Activated CD8-positive, alpha-beta T cell treated with anti-CD3 and anti-CD28 coated beads, Interleukin-2, amount 10 ng/mL, durations not matched to agents 7 days and 5 days (primary cell): ENCODE measurements at places on chromosomes 1 and 21. TPM values are rescaled to one million over a fixed set of nuclear protein-coding genes. Genes with fewer than 3 reads are reported as not detected.

KIF14 gene
- 35.8 TPM for total RNA-seq

S100A12 gene
- not detected for total RNA-seq

DNA sequence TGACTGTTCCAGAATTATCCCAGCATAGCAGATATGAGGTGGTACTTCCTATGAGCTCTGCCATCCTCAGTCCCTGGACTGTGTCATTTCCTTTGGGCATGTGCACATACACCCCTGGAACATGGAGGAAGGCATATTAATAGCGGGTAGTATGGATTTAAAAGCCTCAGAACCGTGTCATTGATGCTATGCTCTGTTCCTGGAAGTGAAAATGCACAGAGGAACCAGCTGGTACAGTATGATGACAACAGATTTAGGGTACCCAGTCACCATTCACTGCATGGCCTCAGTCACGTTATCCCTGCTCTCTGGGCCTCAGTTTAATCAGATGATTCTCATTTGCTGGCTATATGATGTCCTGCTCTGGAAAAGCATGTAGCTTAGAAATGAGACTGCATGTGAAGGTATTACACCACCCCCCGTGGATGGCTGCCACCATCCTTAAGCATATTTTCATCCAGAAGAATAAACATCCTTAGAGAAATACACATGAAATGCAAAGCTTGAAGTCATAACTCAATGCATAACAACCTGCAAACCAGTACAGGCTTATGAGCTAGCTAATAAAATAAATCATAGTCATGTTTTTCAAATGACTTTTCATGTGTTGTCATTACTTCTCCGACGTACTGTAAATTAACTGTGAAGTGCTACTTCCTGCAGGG is 37.8 kb downstream of the SETD4 start:
- no peak overlapping the region for H3K4me3 ChIP-seq
- H3K27me3 ChIP-seq, result no peaks in the 10 kb centered on the region
- no peak for DNase-seq
- H3K4me1 ChIP-seq, result no peaks in the 10 kb centered on the region
- no peaks in the 10 kb centered on the region for H3K36me3 ChIP-seq

DNA sequence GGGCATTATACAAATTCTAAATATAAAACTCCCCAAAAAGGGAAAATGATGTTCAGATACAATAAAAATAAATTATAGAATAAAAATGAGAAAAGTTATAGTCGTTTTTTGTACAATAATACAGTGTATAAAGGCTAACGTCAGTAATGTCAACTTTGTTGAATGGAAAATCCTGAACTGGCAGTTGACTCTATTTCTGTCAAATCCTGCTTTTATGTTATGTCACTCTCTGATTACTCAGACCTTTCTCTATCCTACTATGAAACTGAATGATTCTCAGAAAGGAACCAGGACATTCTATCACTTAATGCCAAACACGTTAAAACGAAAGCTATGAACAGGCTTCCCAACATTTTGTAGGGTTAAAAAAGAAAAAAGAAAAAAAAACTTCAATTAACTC is 636.4 kb downstream of the USP25 start:
- no peaks in the 10 kb centered on the region for H3K27me3 ChIP-seq
- H3K36me3 ChIP-seq, result no peaks in the 10 kb centered on the region
- H3K27ac ChIP-seq, result no peak overlapping the region
- DNase-seq, result no peak
- H3K4me3 ChIP-seq, result no peak overlapping the region

GRCh38 chr1:88204111-88204510 is 480.0 kb upstream of the PKN2 start:
- H3K27ac ChIP-seq, result no peak overlapping the region
- H3K4me1 ChIP-seq, result no peaks in the 10 kb centered on the region
- no peaks in the 10 kb centered on the region for H3K27me3 ChIP-seq

GRCh38 chr1:119040906-119041305 is 52.8 kb upstream of the TBX15 start:
- H3K36me3 ChIP-seq, result no peaks in the 10 kb centered on the region
- H3K27me3 ChIP-seq, result no peaks in the 10 kb centered on the region
- DNase-seq, result no peak

- H3K4me3 ChIP-seq, result no peak overlapping the region
- no peaks in the 10 kb centered on the region for H3K4me1 ChIP-seq
- H3K27me3 ChIP-seq, result peaks cover 46% of the 10 kb centered on the region
- no peaks in the 10 kb centered on the region for H3K36me3 ChIP-seq
- H3K27ac ChIP-seq, result no peak overlapping the region
- no peak for DNase-seq
Observed at GRCh38 chr1:25054526-25055323, 124.6 kb upstream of the RUNX3 start.

GRCh38 chr21:41344146-41344545 is 17.7 kb upstream of the MX2 start:
- DNase-seq, result no peak
- peaks cover 32% of the 10 kb centered on the region for H3K27me3 ChIP-seq
- no peaks in the 10 kb centered on the region for H3K36me3 ChIP-seq
- no peak overlapping the region for H3K27ac ChIP-seq
- H3K4me1 ChIP-seq, result peaks cover 2% of the 10 kb centered on the region

DNA sequence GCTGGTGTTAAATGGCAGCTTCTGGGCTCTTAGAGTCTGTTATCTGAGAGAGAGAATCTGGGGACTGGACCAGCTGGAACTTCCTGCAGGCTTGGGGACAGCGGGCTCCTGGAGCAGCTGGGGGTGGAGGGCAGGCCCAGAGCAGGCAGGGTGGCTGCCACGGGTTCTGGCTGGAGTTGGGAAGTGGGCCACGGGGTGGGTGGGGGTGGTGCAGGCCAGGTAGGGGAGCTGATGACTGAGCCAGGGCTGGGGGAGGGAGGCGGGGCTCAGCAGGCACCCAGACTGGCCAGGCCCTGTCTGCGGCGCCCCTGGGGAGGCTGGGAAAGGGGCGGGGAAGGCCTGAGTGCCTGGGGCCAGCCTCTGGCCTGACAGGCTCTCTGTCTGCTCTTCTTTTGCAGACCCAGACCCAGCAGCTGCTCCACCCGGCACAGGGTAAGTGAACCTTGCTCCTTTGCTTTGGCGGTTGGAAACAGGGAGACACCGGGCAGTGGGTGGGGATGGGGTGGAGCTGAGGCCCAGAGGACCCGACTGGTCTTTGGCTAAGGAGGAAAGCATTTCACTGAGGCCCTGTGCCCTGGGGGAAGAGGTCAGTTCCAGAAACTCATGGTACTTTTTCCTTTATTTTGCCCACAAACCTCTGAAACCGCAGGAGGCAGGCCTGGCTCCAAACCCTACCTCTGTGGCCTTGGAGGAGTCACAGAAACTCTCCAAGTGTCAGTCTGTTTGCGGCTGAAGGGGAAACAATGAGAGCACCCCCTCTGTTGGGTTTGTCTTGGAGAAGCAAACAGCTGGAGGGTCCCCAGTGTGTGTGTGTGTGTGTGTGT is 48.8 kb downstream of the ARHGEF10L start:
- DNase-seq, result no peak
- H3K27me3 ChIP-seq, result no peaks in the 10 kb centered on the region
- no peak overlapping the region for H3K27ac ChIP-seq
- no peaks in the 10 kb centered on the region for H3K36me3 ChIP-seq

- H3K36me3 ChIP-seq, result no peaks in the 10 kb centered on the region
- H3K27me3 ChIP-seq, result peaks cover 12% of the 10 kb centered on the region
Observed at GRCh38 chr1:212675675-212676074, 24.0 kb downstream of the BATF3 start.

GRCh38 chr1:68107771-68108170 is 57.3 kb upstream of the DIRAS3 start:
- H3K4me3 ChIP-seq, result no peak overlapping the region
- H3K36me3 ChIP-seq, result no peaks in the 10 kb centered on the region
- H3K4me1 ChIP-seq, result no peaks in the 10 kb centered on the region
- peaks cover 3% of the 10 kb centered on the region for H3K27me3 ChIP-seq
- no peak for DNase-seq
- no peak overlapping the region for H3K27ac ChIP-seq

DNA sequence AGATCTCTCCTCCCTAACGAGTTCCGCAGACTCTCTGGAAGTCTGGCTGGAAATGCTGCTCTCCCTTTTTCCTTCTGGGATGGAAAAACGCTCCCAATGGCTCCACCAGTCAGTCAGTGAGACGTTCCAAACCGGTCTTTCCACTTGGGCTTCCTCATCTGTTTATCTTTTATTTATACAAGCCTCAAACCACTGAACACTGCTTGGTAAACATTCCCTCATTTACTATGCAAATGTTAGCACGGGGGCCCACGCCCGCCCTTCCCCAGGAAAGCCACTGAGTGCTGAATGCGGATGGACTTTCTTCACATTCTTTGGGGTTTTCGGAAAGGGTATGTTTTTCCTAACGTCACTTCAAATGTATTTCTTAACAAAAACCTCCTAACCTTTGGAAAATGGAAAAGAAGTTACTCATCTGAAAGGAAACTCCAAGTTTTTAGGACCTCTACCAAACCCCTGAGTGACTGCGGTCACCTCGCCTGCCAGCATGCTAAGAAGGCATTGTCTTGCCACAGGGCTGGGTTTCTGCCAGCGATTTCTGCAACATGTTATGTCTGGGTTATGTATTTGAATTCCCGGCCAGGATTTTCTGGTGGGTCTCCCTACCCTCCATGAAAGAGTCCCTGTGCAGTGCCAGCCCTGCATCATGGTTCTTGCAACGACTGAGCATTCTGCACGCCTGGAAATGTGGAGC is 14.0 kb upstream of the UMODL1 start:
- no peaks in the 10 kb centered on the region for H3K36me3 ChIP-seq
- H3K27me3 ChIP-seq, result peaks cover 23% of the 10 kb centered on the region
- H3K4me1 ChIP-seq, result peaks cover 22% of the 10 kb centered on the region
- no peak overlapping the region for H3K4me3 ChIP-seq
- no peak overlapping the region for H3K27ac ChIP-seq

DNA sequence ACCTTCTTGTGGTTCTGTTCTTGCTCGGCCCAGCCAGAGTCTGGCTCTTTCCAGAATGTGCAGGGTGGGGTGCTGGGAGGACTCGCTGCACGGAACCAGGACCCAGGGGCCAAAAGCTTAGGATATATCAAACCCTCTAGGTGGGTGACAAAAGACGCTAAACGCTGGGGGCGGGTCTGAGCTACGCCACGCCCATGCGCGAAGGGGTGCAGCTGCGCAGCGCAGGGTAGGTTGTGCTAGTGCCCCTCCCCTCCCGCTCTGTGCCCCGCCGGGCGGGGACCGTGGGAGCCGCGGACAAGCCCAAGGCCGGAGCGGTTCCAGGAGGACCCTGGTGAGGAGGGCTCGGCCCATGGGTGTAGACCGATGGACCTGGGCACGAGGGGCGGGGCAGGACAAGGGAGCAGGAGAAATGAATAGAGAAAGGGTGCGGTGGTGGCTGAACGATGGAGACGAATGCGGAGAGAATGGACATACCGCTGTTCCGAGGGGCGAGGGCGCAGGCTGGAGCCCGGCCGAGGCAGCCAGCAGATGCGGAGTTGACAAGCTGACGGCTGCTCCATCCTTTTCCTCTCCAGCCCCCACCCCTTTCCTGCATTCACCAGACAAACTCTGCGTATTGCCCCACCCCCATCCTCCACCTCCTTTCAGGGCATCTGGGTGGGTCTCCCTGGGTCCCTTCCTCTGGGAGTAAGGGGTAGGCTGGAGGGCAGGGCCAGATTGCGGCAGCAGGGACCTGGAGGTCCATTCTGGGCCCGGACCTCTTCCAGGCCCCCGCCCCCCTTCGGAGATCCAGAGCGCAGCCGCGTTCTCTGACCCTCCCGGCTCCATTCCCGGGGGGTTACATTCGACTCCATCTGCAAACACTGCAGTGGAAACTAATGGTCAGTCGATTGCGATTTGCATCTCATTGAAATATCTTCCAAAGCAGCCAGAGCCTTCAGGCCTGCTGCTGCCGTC is at the start of gene RUSC1:
Gene RUSC1, plus strand, starts transcription at position 234 of the 957 bp plus-strand sequence. CDS start 880 bp downstream, outside the sequence.
- DNase-seq, result peak; percentile 77
- H3K36me3 ChIP-seq, result peaks cover 37% of the 10 kb centered on the region
- H3K27ac ChIP-seq, result peak within 1 kb of the TSS; percentile 1
- H3K27me3 ChIP-seq, result no peaks in the 10 kb centered on the region
- peaks cover 53% of the 10 kb centered on the region for H3K4me1 ChIP-seq
- peak within 1 kb of the TSS; percentile 83 for H3K4me3 ChIP-seq

DNA sequence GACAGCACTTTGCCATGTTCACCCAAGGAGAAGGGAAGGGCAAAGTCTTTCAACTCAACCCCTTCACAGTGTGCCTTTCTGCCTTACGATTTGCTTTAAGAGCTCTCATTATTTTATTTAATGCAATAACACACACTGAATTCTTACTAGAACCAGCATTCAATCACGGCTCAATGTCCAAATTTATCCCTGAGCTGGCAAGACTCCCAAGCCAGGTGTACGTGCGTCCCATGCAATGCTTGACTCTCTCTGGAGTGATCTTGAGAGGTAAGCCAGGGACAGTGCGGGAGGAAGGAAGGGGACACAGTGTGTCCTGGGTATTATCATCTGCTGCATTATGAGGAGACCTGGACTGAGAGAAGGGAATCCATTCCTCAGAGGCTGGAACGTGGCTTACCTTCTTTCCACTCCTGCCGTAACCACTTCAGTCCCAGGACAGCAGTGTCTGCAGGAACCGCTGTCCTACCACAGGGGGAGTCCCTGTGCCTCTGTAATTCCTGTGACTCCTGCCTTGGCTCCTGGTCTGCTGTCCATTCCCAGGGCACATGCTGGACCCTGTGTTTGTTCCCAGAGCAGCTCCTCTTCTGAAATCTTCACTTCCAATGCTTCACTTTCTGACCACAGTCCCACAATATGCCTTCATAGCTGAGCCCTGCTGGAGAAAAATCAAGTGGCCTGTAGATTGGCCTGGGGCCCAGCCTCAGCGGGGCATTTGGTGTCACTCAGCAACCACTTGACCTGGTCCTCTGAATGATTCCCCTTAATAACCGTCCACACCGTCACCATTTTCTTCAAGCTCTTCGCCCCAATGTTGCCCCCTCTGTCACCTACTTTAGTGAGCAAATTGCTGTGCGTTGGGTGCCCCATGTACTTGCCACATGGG is 28.6 kb upstream of the STUM start:
- H3K4me3 ChIP-seq, result no peak overlapping the region
- no peak overlapping the region for H3K27ac ChIP-seq
- no peak for DNase-seq
- no peaks in the 10 kb centered on the region for H3K4me1 ChIP-seq

DNA sequence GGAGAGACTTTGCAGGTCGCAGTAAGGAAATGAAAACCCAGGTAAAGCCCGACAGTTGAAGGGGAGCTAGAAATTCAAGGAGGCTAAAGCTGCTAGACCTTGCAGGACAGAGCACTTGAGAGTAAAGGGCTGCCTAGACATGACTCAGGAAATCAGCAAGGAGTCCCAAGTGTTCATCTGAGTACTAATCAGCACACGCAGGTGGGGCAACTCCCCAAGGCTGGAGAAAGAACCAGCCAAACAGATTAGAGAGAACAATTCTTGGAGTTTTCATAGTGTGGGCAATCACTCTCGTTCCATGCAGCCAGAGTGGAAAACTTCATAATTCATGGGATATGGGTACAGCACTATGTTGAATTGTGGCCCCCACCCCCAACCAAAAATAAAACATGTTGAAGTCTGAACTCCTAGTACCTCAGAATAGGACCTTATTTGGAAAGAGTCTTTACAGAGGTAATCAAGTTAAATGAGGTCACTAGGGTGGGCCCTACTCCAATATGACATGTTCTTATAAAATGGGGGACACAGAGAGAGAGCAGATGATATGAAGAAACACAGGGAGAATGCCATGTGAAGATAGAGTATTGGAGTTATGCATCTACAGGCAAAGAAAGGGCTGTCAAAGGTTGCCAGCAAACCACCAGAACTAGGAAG is 28.0 kb downstream of the SYDE2 start:
- no peaks in the 10 kb centered on the region for H3K27me3 ChIP-seq
- peaks cover 4% of the 10 kb centered on the region for H3K36me3 ChIP-seq
- no peak overlapping the region for H3K27ac ChIP-seq
- DNase-seq, result no peak
